Endothelial cell (in vitro differentiated cells): ENCODE measurements at places on chromosomes 6 and 20. TPM values are rescaled to one million over a fixed set of nuclear protein-coding genes. Genes with fewer than 3 reads are reported as not detected.

MAS1 gene
- total RNA-seq = not detected

SIRPD gene
- not detected for total RNA-seq

DNA sequence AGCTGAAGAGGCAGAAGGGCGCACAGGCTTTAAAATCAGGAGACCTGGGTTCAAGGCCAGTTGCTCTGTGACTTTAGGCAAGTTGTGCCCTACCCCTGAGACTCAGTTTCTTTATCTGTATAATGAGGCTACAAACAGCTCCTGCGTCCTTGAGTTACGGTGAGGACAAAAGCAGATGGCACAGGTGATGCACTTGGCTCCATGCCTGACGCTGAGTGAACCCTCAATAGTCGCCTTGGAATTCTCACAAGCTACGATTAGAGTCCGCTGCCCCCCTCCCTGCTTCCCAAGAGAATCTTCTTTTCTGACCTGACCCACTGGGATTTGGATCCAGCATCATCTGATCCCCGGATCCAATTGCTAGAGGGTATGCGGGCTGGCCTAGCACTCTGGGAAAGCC lies 6.4 kb downstream of the KCNG1 start:
- H3K27ac ChIP-seq = no peak overlapping the region
- DNase-seq = no peak
- H3K27me3 ChIP-seq = peaks cover 9% of the 10 kb centered on the region
- no peak overlapping the region for H3K4me3 ChIP-seq
- H3K36me3 ChIP-seq = peaks cover 3% of the 10 kb centered on the region

DNA sequence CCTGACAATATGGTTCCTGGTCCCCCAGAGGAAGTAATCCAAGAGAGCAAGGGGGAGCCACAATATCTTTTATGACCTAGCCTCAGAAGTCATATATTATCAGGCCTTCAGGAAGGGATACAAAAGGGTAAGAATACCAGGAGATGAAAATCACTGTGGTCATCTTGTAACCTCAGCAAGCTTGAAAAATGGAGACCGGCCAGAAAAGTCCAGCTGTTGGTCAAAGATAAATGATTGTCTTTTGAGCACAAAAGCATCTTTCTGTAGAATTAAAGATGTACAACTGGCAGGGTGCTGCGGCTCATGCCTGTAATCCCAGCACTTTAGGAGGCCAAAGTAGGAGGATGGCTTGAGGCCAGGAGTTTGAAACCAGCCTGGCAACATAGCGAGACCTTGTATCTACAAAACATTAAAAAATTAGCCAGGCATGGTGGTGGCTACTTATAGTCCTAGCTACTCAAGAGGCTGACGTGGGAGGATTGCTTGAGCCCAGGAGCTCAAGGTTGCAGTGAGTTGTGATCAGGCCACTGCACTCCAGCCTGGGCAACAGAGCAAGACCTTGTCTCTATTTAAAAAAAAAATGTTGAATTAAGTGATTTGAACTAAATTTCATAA lies 118.0 kb upstream of the MARCKS start:
- no peaks in the 10 kb centered on the region for H3K36me3 ChIP-seq
- H3K27me3 ChIP-seq = no peaks in the 10 kb centered on the region
- H3K27ac ChIP-seq = no peak overlapping the region
- H3K4me3 ChIP-seq = no peak overlapping the region
- DNase-seq = no peak

- peaks cover 4% of the 10 kb centered on the region for H3K4me1 ChIP-seq
- H3K27ac ChIP-seq = no peak overlapping the region
- H3K27me3 ChIP-seq = peaks cover 4% of the 10 kb centered on the region
- no peaks in the 10 kb centered on the region for H3K36me3 ChIP-seq
These were observed 4.6 kb downstream of the XKR7 start for GRCh38 chr20:31972471-31973021.

- H3K27ac ChIP-seq = no peak overlapping the region
- peaks cover 1% of the 10 kb centered on the region for H3K27me3 ChIP-seq
- H3K4me3 ChIP-seq = no peak overlapping the region
- H3K4me1 ChIP-seq = peaks cover 16% of the 10 kb centered on the region
These were observed 36.6 kb downstream of the RCAN2 start for GRCh38 chr6:46454691-46455090.
